ENCODE measurements at places on chromosomes 7 and 10.

DNA sequence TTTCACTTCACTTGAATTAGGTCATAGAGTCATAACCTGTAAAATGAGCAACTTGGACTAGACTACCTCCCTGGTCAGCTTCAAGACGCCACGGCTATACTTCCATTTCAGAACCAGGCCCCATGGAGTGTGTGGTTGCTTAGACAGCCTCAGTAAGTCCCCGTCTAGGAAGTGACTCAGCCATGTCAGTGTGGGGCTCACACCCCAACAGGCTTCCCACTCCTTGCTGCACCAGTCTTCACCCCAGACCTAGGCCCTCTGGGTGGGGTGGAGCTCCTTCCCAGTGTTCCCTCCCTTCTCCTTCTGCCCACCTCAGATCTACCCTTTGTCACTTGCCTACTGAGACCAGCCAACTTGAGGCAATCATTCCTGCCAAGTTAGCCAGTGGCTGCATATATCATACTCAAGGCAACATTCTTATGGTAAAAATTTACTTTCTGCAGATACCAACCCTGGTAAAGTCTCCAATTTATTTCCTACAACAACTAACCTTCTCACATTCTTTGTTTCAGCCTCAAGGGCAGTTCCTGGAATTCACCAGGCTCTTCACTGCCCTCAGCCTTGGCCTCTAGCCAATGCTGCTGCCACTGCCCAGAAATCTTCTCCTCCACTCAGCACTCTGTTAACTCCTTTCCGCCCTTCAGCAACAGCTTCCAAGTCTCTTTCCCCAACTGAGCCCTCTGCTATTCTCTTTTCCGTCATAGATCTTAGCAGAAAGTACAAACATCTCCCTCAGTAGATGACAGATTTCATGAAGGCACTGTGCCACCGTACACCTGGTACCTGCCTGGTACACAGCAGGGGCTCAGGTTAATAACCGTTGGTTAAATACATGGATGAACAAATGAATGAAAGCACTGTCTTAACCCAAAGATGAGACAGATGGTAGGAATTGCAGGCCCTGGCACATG is 31.3 kb upstream of the ZNRF2 start:
- no peak for DNase-seq

- no peak for DNase-seq
Measured at GRCh38 chr10:8811201-8811600, 756.7 kb downstream of the GATA3 start.

- no peak for DNase-seq
Measured at GRCh38 chr10:67696029-67696428, at the start of gene CTNNA3. TSS of gene CTNNA3 (minus strand) at chr10:67696195.

- no peak for DNase-seq
Measured at GRCh38 chr10:4028027-4028471, 243.0 kb upstream of the KLF6 start.

GRCh38 chr10:129939416-129940275 is 24.4 kb downstream of the EBF3 start:
- DNase-seq, result no peak
